ENCODE measurements at places on chromosomes 6 and 20. TPM values are rescaled to one million over a fixed set of nuclear protein-coding genes. Genes with fewer than 3 reads are reported as not detected.

- H3K4me3 ChIP-seq: no peak overlapping the region
- H3K4me1 ChIP-seq: no peaks in the 10 kb centered on the region
- no peak overlapping the region for H3K27ac ChIP-seq
Measured at GRCh38 chr20:60477958-60478357, 519.7 kb downstream of the CDH26 start.

- DNase-seq: peak; percentile 28
- no peaks in the 10 kb centered on the region for H3K27me3 ChIP-seq
- no peak overlapping the region for H3K4me3 ChIP-seq
- peaks cover 3% of the 10 kb centered on the region for H3K4me1 ChIP-seq
Measured at GRCh38 chr6:15575357-15576033, 87.3 kb downstream of the DTNBP1 start.

DNA sequence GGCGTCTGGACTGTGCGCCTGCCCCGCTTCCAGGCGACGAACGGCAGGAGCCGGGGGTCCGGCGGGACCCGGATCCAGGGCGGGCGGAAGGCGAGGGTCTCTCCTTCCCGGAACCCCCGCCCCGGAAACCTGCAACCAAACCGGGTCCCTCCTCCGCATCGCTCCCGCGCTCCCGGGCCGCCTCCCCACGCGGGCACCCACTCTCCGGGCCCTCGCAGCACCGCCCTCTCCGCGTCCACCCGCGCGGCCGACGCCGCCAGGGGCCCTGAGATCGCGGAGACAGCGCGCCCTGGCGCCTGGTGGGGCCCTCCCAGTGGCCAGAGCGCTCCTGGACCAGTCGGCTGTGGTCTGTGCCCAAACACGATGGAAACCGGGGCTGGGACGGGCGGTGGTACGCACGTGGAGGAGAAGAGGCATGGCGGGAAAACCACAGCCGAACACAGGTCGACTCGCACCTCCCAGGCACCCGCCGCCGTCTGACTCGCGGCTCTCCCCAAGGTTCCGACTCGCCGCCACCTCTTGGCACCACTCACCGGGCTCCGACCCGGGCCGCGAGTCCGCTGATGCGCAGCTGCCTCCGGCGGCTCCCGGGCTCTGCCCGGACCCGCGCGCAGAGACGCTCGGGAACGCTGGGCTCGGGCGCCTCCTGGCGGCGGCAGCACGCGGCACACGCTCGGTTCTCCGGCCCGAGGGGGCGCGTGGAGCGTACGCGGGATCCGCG, 7.9 kb downstream of the NKX2-2 start:
- no peaks in the 10 kb centered on the region for H3K36me3 ChIP-seq
- H3K27ac ChIP-seq: no peak overlapping the region
- peak overlapping the region; percentile 35 for H3K4me3 ChIP-seq
- H3K4me1 ChIP-seq: no peaks in the 10 kb centered on the region

- H3K27me3 ChIP-seq: peaks cover 20% of the 10 kb centered on the region
- no peak overlapping the region for H3K27ac ChIP-seq
- no peak overlapping the region for H3K4me3 ChIP-seq
- H3K36me3 ChIP-seq: no peaks in the 10 kb centered on the region
- H3K4me1 ChIP-seq: no peaks in the 10 kb centered on the region
- DNase-seq: no peak
Measured at GRCh38 chr6:150079604-150080003, 10.7 kb upstream of the ULBP3 start.

GRCh38 chr20:63032861-63033793, 26.4 kb upstream of the BHLHE23 start:
- DNase-seq: no peak
- peaks cover 82% of the 10 kb centered on the region for H3K27me3 ChIP-seq
- no peak overlapping the region for H3K4me3 ChIP-seq
- H3K27ac ChIP-seq: no peak overlapping the region

DNA sequence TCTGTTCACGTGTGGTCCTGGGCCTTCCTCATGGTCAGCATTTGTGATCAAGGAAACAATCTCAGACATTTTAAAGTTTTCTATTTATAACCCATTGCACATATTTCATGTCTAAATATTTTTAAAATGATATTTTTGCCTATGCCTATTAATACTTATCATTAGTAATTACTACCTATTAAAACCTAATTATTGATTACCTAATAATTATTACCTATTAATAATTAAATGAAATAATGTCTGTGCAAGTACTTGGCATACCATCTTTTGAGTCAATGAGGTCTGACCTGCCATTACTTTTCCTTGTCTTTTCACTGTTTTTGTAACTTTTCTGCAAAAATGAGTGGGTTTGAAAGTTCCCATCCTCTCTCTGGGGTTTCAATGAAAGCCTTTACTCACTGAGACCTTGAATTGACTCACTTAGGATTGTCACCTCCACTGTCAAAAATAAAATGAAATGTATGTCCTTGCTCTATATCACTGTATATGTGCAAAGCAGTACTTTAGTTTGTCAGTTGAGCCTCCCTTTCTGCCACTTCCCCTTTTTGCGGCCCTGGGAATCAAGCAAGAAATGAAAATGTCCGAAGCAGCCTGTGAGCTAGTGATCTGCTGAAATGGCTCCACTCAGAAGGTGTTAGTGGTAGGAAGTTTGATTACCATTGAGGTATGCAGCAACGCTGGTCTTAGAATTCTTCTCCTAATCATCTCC, 87.8 kb downstream of the L3MBTL3 start:
- no peaks in the 10 kb centered on the region for H3K4me1 ChIP-seq
- H3K27me3 ChIP-seq: no peaks in the 10 kb centered on the region
- no peak for DNase-seq
- H3K4me3 ChIP-seq: no peak overlapping the region
- H3K36me3 ChIP-seq: no peaks in the 10 kb centered on the region

DNA sequence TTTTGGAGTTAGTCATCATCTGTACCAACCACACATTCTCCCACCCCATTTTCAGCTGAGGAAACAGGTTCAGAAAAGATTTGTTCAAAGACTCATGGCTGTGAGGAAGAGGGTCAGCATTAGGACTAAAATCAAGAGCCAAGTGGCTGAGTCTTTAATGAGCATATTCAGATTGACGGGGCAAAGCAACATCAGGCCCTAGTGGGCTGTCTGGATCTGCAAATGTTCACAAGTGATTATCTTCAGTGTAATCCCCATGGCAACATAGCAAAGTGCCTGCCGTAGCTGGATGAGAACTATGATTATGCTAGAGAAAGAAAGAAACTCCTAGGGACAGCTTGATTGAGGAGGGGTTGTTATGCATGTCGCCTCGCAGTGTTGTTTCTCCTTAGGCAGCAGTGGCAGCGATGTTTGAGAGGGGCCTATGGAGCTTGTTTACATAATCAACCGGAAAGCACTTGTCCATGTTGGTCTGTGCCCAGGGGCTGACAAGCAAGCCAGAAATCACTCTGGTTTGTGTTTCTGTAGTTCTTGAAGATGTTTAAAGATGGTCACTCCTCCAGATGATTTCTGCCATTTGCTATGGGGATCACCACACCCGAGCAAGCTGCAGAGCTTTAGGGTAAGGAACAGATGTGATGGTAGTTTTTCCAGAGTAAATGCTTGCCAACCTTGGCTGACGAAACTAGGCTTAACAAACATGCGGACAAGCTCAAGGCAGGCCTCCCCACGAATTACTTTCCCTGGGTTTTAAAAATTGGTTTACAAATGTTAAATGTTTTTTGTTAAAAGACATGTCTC, 124.3 kb upstream of the MLIP start:
- H3K27me3 ChIP-seq: no peaks in the 10 kb centered on the region
- DNase-seq: no peak
- no peak overlapping the region for H3K27ac ChIP-seq
- H3K4me1 ChIP-seq: no peaks in the 10 kb centered on the region

DNA sequence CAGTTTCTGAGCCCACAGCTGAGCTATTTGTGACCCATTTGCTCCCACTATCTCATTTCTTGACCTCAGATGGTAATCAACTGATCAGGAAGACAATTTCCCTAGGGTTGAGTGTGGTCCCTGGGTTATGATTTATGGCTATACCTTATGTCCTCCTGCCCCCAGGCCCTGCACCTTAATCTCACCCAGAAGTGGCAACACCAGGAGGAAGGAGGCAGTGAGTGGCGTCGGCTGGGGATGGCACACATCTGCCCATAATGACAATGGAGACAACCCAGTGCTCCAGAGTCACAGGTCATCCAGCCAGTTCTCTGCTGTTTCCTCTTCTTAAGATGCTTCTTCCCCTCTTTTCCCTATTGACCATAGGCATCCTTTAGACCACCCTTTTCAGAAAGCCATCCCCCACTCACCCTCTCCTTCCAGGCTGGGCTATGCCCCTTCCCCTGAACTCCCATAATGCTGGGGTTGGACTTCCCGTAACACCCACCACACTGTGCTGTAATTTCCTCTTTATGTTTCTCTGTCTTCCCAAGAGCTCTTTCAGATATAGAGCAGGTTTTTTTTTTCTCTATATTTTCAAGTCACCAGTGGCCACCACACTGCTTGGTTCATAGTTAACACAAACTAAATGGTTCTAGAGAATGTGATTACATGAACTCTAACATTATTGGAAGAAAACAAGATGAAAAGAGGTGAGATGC, 8.0 kb downstream of the TRIM10 start:
- no peaks in the 10 kb centered on the region for H3K36me3 ChIP-seq
- H3K4me3 ChIP-seq: no peak overlapping the region
- peaks cover 4% of the 10 kb centered on the region for H3K4me1 ChIP-seq
- peaks cover 2% of the 10 kb centered on the region for H3K27me3 ChIP-seq
- H3K27ac ChIP-seq: no peak overlapping the region

DNA sequence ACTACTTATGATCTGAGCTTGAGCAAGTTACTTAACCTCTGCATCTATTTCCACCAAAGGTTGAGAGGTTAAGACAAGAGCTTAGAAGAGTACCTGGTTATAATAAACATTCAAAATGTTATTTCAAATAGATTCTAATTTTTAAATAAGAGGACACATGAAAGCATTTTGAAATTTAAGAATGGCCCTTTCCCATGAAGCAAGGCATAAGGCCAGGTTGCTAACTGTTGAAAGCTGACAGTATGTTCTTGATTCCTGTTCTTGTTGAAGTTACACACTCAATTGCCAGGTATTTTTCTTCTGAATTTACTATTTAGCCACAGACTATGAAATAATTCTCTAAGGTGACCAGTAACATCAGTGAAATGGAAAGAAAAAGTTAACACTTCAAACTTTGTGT, 14.5 kb downstream of the C6orf62 start:
- DNase-seq: no peak
- no peaks in the 10 kb centered on the region for H3K27me3 ChIP-seq
- no peak overlapping the region for H3K4me3 ChIP-seq
- peaks cover 90% of the 10 kb centered on the region for H3K36me3 ChIP-seq
- no peaks in the 10 kb centered on the region for H3K4me1 ChIP-seq

- no peaks in the 10 kb centered on the region for H3K36me3 ChIP-seq
- H3K27me3 ChIP-seq: no peaks in the 10 kb centered on the region
- H3K27ac ChIP-seq: no peak overlapping the region
- no peaks in the 10 kb centered on the region for H3K4me1 ChIP-seq
- H3K4me3 ChIP-seq: no peak overlapping the region
Measured at GRCh38 chr20:597560-597959, 12.5 kb downstream of the TCF15 start.

NFS1 gene
- 47.1 TPM for total RNA-seq

FBXO30 gene
- total RNA-seq: 11.1 TPM
